Left colon (tissue), 2 donors: ENCODE measurements at places on chromosomes 5 and 9. TPM values are rescaled to one million over a fixed set of nuclear protein-coding genes. Genes with fewer than 3 reads are reported as not detected.

GRCh38 chr9:89538871-89539270 is 41.0 kb upstream of the SEMA4D start:
- peak; percentile 12 for DNase-seq

Gene SLC26A2
- 940 TPM for total RNA-seq

Gene TLX3
- not detected for total RNA-seq

- DNase-seq: no peak
These were observed 45.6 kb downstream of the SUB1 start for GRCh38 chr5:32630867-32631491.
